ENCODE measurements at places on chromosomes 12 and 14.

- DNase-seq, result no peak
Observed at GRCh38 chr12:79143803-79144202, 279.2 kb downstream of the SYT1 start.

DNA sequence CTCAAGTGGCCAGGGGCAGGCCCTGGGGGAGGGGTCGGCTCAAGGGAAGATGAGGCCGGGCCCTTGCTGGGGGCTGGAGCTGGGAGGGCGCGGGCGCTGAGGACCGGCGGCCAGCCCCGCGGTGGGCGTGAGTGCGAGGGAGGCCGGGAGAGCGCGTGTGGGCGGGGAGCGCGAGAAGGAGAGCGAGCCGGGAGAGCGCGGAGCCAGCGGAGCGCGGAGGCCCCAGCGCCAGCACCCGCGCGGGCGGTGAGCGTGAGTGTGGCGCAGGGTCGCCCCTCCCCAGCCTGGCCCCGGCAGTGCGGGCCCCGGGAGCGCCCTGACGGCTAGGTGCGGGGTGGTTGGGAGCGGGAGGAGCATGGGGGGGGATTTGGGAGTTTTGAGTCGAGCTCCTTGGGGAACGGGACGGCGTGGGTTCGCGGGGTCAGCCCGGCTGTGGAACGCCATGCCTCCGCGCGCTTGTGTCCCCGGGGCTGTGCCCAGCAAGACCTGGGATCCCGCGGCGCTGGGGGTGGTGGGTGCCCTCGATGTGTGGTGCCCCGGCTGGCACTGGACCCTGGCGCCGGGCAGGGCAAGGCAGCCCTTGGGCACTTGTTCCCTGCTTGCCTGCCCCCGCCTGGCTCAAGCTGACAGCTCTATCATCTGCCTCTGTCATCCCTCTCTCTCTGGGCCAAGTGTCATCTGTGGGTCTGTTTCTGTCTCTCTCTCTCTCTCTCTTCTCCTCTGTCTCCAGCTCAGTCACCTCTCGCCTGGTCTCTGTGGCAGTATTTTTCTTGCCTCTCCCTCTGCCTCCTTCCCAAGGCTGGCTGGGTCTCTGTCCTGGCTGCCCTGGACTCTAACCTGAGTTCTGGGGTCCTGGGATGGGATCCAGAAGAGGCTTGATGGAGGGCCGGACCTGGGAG lies at the start of gene LBHD2:
Gene LBHD2 (plus strand): TSS at position 190 of the 899 bp plus-strand sequence. CDS start 1,803 bp downstream, outside the sequence.
- no peak for DNase-seq

DNA sequence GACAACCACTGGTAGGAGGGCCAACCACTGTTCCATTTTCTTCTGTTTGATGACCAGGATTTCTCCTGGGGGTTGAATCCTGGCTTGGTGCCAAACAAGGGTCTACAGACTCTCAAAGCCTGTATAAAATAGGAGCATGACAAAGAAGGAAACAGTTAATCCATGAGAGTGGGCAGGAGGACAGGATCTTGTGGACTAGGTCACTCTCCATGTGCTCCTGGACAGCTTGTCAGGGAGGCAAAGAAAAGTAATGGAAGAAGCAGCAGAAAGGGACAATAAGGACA lies 243.7 kb downstream of the AKAP6 start:
- DNase-seq, result no peak

DNA sequence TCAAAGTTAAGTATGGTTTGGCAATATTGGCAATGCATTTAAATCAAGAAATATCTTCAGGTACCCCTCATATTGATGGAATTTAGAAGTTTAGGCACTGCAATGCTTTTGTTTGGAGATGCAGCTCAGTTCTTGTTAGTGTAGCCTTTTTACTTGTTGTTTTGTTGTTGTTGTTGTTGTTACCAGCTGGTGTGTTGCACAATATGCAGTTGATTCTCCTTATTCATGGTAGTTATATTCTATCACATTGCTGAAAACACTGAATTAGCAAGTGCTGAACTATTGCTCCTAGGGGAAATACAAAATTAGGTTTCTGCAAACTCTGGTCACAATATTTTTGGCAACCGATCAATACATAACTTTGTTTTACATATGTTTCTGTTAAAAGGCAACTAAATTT lies 34.8 kb downstream of the CCER1 start:
- DNase-seq, result no peak

DNA sequence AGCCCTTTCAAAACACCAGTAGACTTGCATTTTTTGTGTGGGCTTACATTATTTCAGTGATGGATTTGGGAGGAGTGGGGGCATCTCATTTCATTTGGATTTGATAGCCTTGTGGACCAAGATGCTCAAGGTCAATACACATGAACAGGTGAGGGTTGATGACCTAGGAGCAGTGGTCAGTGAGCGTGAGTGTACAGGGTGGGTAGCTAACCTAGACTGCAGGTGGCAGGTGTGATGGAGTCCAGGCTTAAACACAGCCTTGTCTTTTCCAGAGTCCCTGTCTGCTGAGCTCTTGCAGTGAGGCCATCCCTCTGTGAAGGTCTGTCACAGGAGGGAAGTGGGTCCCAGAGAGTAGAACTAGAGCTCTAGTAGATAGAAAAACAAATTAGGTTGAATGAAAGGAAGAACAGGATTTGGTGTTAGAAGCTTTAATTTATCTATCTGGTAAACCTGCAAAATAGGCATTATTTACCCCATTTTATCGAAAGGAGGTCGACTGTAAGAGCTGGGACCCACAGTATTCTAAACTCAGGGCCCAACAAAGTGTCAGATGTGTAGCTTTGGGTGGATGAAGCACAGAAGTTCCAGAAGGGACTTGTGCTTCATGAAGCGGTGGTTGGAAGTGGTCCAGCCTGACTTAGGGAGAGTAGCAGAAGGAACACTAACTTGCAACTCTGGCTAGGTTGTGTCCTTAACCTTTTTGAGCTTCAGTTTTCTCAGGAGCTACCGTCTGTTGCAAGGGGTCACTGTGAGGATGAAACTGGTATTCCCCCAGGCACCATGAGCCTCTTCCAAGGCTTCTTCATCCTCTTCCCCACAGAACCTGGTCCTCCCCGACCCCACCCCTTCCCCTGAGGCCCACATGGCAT lies 18.2 kb downstream of the RPS6KL1 start:
- no peak for DNase-seq

Data from stimulated activated CD4-positive, alpha-beta T cell treated with anti-CD3 and anti-CD28 coated beads, TNF-alpha, amount 100 ng/mL, for 4 hours (primary cell).